CD4-positive, alpha-beta memory T cell (primary cell): ENCODE measurements at places on chromosomes 4 and X.
A peak's percentile ranks its signal among the peaks of the same experiment; 100 is the strongest.

GRCh38 chr4:182502064-182502463 is 258.9 kb downstream of the TENM3 start:
- no peak for DNase-seq

- DNase-seq, result no peak
Observed at GRCh38 chr4:1097553-1097952, 15.8 kb downstream of the RNF212 start.

- DNase-seq, result no peak
Observed at GRCh38 chr4:1030559-1030958, 19.1 kb downstream of the FGFRL1 start.

DNA sequence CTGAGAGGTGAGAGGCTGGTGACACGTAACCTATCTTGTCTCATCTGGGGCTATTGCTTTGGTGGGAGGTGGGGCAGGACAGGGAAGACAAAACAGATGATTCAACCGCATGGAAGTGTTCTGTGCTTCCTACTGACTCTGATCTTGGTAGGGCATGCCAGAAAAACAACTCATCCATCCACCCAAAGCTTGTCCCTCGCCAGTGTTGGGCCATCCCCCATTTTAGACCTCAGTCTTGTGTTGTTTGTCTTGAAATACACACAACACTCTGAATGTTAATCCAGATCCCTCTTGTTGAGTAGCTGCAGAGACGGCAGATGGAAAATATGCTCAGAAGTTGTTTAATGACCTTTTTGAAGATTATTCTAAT is 377 bp downstream of the CHRNA9 start:
- no peak for DNase-seq

DNA sequence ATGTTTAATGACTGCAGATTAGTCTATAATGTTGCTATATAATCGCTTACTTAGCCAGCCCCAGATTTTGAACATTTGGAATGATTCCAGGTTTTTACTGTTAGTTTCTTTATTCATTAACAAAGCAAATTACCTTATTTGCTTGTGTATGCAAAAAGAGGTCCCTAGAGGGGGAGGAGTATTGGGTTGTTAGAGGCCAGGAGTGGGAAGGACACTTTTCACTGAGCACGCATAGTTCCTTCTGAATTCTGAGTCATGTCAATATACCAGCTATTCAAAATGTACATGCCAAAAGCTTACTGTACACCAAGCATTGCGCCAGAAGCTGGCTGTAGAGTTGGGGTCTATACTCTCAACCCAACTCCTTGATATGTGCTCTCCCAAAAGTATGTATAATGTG is 5.1 kb upstream of the DGAT2L6 start:
- DNase-seq, result no peak

- DNase-seq, result peak; percentile 64
Observed at GRCh38 chrX:49291615-49292337, 11.7 kb upstream of the GAGE10 start.

GRCh38 chr4:53453385-53453784 is 75.9 kb downstream of the FIP1L1 start:
- DNase-seq, result no peak

DNA sequence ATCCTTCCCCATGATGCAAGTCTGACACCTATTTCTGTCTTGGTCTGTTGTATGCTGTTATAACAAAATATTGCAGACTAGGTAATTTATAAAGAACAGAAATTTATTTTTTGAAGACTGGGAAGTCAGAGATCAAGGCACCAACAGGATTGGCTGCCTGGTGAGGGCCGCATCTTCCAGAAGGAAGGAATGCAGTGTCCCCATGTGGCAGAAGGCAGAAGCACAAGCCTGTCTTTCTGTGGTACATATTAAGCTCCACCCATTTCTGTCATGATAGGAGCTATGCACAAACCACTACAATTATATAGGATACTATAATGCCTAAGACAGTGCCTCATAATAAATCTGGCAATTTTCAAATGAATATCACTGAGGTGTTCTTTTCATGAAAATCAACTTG is 502.3 kb upstream of the DIAPH2 start:
- DNase-seq, result no peak

DNA sequence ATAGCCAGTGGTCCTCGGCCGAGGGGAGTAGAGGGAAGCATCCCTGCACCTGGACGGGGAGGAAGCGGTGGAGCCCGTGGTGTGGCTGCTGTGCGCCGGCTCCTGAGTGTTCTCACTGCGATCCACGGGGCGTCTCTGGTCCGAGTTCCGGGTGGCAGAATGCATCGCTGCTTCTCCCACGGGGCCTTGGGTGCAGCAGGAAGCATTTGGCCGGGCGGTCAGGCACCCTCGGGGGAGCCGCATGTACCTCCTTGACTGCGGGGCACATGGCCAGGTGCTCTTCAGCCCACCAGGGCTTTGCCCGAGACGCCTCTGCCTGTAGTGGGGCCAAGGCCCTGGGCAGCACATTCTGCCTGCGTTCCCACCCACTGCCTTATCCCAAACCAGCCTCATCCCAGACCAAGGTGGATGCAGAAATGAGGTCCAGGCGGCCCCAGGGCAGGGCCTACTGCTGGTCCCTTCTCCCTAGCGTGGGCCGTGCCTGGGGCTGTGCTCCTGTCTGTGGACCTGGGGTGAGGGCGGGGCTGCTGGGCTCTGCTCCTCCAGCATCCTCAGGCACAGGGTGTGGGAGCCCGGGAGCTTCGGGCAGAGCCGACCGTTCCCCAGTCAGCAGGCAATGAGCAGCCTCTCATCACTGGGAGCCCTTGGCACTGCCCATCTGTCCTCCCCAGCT is 27.5 kb downstream of the NKX1-1 start:
- DNase-seq, result no peak

GRCh38 chr4:156388826-156389225 is 435.2 kb upstream of the CTSO start:
- no peak for DNase-seq

GRCh38 chrX:111567542-111568255 is 56.3 kb downstream of the SERTM2 start:
- no peak for DNase-seq

GRCh38 chrX:69323786-69324720 is 158.8 kb upstream of the PJA1 start:
- DNase-seq, result no peak

GRCh38 chr4:51868449-51868847 is 25.5 kb downstream of the DCUN1D4 start:
- DNase-seq, result no peak

DNA sequence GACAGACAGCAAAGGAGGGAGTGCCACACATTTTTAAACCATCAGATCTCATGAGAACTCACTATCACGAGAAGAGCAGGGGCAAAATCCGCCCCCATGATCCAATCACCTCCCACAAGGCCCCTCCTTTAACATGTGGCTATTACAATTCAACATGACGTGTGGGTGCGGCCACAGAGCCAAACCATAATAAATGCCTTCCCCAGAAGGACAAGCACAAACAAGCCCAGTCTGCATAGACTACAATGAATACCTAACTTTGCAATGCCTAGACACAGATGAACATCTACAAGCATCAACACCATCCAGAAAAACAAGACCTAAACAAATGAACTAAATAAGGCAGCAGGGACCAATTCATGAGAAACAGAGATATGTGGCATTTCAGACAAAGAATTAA is 12.3 kb downstream of the ETDA start:
- no peak for DNase-seq

DNA sequence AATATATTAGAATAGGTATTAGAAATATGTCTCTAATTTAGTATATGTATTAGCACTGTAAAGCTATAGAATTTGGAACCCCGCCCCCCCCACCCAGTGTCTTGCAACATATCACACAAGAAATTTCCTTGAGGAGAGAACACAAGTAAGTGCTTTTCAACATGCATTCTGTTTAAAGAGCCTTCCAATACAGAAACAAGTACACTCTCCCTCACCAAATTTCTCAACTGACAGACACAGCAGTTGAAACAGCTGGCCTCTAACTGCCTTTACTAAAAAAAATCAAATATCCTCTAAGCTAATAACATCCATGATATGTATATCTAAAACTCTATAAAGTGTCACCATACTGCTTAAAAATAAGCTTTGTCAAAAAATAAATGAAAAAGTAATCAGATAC is 12.4 kb downstream of the CAMK2D start:
- no peak for DNase-seq

DNA sequence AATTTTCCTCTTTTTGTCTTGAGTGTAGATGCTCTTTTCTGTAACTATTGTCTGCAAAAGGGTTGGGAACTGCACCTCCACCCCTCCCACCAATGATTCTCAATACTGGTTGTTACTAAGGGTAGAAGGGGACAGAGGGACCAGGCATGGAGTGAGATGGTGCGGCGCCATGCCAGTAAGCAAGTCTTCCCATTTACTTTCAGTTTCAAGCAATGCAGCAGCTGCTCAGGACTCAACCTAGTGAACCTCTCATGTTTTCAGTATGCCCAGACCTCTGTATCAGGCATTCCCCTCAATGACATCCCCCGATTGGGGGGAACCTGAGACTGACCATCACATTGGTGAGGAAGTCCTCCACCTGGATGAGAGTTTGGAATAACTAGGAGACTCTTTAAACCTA is 41.5 kb downstream of the ZNF81 start:
- no peak for DNase-seq

DNA sequence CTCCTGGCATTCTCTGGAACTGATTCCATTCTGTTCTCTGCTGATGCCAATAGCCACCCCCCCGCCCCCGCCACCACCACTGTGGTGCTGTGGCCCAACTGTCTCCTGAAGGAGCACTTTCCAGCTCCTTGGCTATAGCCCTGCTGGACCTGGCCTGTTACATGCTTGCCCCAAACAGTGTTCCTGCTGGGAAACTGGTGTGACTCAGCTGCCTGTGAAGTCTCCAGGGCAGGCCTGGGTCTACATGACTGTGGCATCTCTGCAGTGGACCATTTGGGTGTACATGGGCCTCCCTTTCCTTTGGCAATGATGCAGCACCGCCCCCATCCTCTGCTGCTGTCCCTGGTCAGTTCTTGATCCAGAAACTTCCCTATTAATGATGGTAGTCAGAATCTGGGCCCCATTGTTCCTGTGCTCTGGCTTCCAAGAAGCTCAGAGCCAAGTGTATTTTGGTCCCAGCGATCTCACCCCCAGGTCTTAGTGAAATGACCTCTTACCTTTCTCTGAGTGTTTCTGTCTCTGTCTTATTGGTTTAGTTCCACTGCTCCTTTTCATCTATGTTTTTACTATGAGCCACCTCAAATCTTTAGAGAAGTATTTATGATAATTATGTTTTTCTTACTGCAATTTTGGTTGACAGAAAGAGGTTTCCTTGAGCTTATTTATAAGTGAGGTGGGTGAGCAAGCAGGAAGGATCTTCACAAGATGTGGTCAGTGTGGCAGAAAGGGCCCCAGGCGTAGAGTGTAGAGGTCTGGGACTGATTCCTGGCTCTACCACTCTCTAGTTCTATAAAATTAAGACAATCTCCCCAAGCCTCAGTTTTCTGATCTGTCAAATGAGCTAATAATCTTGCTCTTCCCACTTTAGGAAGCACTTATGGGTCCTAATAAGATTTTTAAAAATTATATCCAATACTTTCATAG is 210.7 kb upstream of the EOLA2 start:
- DNase-seq, result no peak

GRCh38 chr4:66991521-66991920 is 553.8 kb downstream of the CENPC start:
- no peak for DNase-seq

GRCh38 chrX:153333266-153333665 is 687 bp upstream of the ZNF275 start:
- DNase-seq, result no peak

DNA sequence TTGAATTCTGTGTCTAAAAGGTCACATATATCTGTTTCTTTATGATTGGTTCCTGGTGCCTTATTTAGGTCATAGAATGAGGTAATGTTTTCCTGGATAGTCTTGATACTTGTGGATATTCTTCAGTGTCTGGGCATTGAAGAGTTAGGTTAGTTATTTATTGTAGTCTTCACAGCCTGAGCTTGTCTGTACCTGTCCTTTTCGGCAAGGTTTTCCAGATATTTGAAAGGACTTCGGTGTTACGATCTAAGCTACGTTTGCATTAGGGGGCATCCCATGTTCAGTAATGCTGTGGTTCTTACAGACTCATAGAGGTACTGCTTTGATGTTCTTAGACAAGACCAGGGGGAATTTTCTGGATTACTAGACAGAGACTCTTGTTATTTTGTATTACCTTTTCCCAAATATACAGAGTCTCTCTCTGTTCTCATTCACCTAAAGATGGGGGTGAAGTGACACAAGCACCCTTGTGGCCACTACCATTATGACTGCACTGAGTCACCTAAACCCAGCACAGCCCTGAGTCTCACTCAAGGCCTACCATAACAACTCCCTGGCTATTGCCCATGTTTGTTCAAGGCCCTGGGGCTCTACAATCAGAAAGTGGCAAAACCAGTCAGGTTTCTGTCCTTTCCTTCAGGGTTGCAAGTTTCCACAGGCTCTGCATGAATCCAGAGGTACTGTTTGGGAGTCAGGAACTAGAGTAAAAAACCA is 30.1 kb upstream of the CYSLTR1 start:
- no peak for DNase-seq

GRCh38 chr4:111214371-111214770 is 591.5 kb upstream of the PITX2 start:
- DNase-seq, result no peak

GRCh38 chr4:88106205-88106604 is 52.2 kb downstream of the ABCG2 start:
- no peak for DNase-seq

GRCh38 chr4:112853662-112854256 is 195.7 kb upstream of the ANK2 start:
- no peak for DNase-seq

GRCh38 chrX:43656005-43656494 is at the start of gene MAOA:
MAOA (plus strand) TSS chrX:43656299; CDS start chrX:43656342, 43 bp downstream.
- peak; percentile 45 for DNase-seq

- DNase-seq, result no peak
Observed at GRCh38 chrX:19592952-19593351, 77.6 kb upstream of the MAP3K15 start.

GRCh38 chr4:141977433-141977832 is 341.1 kb downstream of the IL15 start:
- no peak for DNase-seq

DNA sequence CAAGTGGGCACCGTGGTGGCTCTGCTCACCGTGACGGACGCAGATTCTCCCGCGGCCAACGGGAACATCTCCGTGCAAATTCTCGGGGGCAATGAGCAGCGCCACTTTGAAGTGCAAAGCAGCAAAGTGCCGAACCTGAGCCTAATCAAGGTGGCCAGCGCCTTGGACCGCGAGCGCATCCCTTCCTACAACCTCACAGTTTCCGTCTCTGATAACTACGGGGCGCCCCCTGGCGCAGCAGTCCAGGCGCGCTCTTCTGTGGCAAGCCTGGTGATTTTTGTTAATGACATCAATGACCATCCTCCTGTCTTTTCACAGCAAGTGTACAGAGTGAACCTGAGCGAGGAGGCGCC is 2.7 kb downstream of the FAT4 start:
- DNase-seq, result no peak
